ENCODE measurements at places on chromosomes 12 and 14.

- no peak for DNase-seq
Observed at GRCh38 chr14:36585100-36585499, 2.7 kb upstream of the NKX2-8 start.

- DNase-seq, result no peak
Observed at GRCh38 chr14:86790408-86791364, 1202.3 kb downstream of the GALC start.

DNA sequence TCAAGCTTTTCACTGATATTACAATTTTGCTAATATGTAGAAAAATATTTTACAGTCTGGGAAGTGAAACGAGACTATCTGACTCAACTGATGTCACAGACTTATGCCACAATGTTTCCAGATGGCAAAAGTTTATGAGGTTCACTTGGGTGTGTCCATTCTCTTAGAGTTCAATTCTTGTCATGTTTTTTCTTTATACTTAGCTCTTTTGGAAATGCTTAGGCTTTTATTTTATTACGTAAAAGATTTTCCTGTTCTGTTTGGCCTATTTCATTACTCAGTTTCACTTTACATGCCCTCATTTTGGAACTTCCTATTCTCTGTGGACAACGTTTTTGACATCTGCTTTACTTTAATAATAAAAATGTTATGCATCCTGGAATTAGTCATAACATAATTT, 2.1 kb upstream of the PDZRN4 start:
- no peak for DNase-seq

DNA sequence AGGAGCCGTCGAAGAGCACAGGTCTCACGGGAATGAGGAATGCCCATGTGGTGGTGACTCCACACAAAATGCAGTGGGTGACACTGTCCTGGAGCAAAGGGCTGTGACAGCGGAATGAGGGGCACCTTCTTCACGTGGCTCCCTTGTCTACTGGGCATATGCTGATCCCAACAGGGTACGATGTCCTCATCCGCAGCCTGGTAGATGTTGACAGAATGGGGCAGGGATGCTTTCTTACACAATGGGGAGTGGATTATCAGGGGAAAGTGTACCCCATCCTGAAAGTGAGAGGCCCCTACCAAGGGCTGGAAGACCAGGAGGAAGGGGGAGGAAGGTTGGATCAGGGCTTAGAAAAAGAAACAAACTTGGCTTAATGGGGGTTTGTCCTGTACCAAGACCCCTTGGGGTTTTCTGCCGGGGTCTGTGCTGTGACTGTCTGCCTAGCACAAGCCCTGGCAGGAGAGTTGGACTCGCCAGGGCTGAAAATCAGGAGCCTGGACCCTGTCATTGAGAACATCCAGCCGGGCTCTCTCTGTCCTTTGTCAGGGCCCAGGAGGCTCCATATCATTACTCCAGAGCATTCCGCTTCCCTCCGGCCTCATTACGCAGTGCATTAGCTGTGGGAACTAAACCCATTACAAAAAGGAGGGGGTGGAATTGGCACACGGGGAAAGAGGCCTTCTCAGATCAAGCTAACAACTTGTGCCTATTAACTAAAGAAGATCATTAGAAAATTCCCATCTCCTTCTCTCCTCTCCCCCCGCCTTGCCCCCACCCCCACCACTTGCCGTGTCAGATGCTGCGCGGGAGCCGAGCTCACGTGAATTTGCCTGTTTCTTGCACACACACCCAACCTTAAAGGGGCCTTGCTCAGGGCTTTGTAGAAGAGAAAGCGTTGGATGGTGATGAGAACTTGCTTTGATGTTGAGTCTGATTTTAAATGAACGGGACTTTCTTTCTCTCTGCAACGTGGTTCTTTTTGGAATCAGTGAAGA, 171.8 kb upstream of the PARP11 start:
- no peak for DNase-seq

GRCh38 chr12:105234197-105234596, 1.8 kb downstream of the APPL2 start:
- DNase-seq, result no peak

DNA sequence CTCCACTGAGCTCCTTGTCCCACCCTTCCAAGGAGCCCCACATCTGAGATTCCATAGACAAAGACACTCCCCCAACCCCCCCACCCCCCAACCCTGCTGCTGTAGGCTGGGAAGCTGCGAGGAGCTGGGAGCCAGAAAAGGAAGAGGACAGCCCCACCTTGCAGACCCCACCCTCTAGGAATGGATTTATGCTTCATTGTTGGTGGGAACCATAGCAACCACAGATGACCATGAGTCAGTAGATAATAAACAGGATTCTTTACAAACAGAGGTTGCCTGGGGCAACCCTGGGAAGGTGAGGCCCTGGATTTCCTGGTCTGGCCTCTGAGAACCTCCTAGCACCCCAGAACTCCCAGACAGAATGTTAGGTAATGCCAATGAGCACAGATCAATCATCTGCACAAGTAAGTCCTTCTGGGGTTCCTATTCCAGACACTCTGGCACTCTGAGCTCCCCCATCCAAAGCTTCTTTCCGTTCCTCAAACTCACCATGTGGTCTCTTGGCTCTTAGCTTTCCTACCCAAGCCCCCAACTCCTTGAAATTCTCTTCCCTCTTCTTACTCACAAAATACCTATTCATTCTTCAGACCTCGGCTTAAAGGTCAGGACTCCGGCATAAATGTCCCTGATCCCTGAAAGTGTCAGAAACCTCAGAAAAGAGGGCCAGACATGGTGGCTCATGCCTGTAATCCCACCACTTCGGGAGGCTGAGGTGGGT, 15.2 kb upstream of the PLEKHG6 start:
- peak; percentile 32 for DNase-seq

- no peak for DNase-seq
Observed at GRCh38 chr14:77088219-77088618, 9.8 kb upstream of the CIPC start.

GRCh38 chr14:103073367-103073875, 10.6 kb upstream of the LBHD2 start:
- no peak for DNase-seq

- no peak for DNase-seq
Observed at GRCh38 chr12:118446247-118446646, 69.9 kb downstream of the SUDS3 start.

- no peak for DNase-seq
Observed at GRCh38 chr12:64918344-64918743, 93.9 kb downstream of the TBC1D30 start.

DNA sequence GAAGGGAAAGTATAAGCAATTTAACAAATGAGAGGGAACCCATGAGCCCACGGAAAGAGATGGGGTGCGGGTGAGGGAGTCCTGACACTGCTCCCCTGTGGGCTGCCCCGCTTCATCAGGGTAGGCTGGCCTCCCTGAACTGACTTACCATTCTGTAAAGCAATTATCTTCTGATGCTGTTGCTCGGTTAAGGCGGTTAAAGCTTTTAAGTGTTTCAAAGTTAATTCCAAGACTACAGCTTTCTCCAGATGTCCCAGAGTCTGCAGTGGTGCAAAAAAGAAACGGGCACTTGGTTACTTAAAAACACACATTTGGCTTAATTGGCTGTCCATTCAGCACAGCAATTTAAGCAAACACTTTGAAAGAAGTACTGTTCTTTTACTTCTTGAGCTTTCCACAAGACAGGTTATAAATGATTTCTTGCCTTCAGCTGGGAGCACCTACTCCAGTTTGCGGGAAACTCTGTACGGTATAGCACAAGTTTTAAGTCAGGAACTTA, 1.3 kb downstream of the BHLHE41 start:
- DNase-seq, result no peak

DNA sequence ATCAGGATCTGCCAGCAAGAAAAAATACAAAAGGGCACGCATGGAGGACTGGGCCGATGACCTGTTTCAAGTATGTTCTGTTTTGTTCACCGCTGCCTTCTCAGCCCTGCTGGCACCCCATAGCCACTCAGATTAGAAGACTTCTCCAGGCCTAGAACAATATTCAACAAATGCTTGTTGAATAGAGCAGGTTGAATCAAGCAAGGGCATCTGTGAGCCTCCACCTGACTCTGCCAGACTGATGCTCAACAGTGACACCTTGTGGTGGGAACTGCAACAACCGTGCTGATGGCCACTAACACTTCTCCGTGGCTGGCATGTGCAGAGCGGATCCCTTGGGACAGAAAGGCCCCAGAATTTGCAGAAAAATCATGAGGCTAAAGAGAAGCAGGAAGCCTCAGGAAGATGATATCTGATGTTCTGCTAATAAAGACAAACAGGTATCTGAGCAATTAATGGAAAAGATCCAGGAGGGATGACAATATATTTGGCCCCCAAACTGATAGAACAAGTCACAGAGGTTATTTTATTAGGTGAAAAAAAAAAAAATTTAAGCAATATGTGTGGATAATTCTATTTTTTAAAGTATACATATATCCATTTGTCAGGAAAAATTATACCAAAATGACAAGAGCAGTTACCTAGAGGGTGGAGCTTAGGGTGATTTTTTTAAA, 114.3 kb downstream of the KSR2 start:
- DNase-seq, result no peak

- no peak for DNase-seq
Observed at GRCh38 chr14:103343164-103343879, 9.3 kb downstream of the EIF5 start.

DNA sequence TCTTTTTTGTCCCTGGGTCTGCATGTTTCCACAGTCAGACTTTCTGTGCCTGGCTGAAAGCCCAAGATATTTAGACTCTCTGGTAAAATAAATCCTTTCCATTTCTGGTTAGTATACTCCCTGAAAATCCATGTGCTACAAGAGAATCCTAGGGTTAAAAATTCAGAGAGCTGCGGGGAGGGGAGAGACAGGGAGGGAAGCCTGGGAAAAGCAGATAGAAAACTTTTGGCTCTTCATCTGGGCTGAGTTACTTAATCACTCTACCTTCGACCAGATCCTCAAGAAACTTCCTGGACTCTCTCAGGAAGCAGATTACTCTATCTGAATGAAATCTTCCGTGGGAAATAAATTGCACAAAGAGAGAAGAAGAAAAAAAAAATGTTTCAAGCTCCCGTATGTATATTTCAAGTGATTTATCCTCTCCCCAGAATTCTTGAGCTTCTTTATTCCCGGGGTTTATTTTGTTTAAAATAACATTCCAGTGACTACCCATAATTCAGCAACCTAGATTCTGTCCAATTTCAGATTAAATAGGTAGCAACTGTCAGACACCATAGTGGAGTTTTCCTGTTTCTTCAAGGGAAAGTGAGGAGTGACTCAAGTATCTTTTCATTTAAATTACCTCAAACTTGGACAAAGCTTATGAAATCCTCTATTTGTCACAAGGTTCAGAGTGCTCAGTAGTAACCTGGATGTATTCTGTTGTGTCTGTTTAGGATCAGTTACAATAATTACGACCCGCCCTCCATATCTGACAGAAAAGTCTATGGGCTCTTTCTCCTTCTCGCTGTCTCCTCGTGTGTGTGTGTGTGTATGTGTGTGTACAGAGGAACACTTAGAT, 163.7 kb downstream of the MYRFL start:
- peak; percentile 10 for DNase-seq

DNA sequence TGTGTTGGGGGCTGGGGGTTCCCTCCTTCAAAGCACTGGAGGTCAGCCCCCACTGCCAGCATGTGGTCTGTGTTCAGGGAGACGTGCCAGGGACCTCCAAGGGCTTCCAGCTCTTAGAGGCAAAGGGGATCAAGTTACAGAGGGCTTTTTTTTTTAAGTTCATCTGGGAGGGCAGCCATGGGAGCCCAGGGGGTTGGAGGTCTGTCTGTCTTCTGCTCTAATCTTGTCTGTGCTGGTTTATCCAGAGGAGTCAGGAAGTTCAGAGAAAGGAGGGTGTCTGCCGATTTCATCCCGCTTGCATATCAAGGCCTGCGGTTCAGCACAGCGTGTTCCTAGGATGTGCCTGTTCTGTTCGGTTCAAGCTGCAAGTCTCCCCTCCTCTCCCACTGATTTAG, 72.2 kb downstream of the TMEM132C start:
- no peak for DNase-seq

DNA sequence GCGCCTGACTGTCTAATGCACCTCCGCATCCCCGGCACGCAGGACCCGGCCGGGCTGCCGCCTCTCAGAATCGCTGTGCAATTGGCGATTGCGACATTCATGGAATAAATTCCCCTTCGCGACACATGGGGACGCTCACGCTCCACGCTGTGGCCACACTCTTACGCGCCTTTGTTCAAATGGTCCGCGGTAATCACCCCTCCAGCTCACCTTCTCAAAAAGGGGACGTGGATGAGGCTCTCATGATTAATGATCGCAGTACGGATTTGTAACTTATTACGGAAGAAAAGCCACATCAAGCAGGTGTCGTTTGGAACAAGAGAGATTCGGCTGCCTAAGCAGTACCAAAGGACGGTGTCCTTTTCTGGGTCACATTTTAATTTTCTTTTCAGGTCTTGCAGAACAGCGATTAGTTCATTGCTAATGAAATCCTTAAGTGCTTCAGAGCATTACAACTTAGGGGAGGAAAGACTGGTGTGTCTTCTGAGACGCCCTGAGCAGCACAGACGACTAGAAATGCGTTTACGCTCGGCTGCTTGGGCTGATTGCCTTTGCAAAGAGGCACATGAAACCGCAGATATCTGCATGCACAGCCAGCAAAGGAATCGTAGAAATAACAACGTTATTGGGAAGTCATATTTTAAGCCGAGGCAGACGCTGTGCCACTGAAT, 37.3 kb upstream of the ADGRD1 start:
- DNase-seq, result no peak

DNA sequence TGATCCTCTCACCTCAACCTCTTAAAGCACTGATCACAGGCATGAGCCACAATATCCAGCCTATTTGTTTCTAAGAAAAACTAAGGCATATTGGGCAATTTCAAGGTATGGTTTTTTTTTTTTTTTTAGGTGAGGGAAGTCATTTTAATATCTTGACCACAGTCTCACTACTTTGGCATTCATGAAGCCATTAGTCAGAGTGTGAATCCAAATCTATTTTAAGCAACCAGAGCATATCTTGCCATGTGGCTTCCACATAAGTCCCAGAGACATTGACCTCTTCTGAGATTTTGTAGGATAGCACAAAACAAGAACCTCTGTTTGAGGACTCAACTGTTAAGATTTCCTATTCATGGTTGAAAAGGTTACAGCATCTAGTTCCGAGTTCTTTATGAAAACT, 130.3 kb upstream of the RBM19 start:
- no peak for DNase-seq

Data from AG04450 (cell line).